Glutamatergic neuron (in vitro differentiated cells): ENCODE measurements at places on chromosomes 7 and 10.

- DNase-seq: no peak
Measured at GRCh38 chr10:683448-684071, 5.9 kb downstream of the DIP2C start.

- no peak for DNase-seq
Measured at GRCh38 chr7:10120936-10121335, 852.7 kb upstream of the PHF14 start.

GRCh38 chr7:116399819-116400218 lies 99.7 kb upstream of the CAV2 start:
- no peak for DNase-seq

DNA sequence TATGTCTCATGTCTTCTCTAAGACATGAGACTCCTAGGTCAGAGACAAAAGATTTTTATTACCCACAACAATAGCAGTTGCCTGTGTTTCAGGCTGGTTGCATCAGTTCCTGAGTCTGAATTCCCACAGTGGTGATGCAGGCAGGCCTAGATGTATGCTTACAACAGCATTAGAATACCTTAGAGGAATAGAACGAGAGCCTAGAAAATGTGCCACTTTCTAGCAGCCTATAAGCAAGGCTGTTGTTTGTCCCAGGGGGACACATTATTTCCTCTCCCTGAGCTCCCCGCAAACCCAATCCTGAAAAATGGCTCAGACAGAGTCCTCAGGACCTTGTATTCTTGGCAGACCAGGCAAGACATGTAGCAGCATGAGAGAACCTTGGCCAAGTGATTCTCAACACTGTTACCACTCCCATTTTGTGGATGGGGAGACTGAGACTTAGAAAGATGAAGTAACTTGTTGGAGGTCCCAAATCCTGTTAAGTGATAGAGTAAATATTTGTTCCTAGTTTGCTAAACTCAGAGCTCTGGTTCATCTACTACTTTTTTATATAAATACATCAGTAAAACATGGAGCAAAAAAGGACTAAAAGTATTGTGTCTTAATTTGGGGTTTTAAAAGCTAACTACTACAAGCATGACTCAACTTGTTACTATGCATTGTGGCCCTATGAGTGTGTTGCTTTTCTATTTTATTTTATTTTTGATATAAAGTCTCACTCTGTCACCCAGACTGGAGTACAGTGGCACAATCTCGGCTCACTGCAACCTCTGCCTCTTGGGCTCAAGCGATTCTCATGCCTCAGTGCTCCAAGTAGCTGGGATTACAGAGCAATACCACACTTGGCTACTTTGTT lies 14.2 kb downstream of the VTI1A start:
- no peak for DNase-seq

DNA sequence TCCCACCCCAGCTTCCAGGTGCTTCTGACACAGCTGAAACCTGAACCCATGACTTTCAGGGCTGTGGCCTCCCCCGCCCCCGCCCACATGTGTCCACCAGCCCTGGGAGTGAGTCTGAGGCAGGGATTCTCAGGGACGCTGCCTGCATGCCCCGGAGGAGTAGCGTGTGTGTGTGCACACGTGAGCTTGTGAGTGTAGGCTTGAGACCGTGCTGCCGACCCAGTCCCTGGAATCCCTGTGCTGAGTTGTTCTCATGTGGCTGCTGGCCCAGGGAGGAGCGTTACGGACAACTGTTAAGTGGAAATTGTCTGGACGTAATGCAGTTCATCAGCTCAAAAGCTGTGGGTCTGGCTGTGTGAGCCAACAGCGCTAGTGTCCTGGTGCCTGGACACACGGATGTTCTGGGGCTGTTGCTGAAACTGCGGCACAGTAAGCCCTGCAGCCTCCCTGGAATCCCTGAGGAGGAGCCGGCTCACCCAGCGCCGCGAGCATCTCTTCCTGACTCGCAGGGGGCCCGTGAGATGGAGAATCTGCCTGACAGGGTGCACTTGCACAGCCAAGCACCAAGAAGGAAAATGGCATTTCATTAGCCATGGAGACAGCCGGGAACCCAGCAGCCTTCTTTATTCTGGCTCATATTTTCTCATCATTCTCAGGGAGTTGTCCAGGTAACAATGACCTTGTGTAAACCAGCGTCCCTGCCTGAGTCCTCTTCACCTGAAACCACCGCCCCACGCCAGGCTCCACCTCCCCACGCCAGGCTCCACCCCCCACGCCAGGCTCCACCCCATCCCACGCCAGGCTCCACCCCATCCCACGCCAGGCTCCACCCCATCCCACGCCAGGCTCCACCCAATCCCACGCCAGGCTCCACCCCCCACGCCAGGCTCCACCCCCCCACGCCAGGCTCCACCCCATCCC lies 603.9 kb downstream of the PTPRN2 start:
- no peak for DNase-seq

GRCh38 chr7:71491336-71491735 lies 359.4 kb downstream of the GALNT17 start:
- DNase-seq: no peak

DNA sequence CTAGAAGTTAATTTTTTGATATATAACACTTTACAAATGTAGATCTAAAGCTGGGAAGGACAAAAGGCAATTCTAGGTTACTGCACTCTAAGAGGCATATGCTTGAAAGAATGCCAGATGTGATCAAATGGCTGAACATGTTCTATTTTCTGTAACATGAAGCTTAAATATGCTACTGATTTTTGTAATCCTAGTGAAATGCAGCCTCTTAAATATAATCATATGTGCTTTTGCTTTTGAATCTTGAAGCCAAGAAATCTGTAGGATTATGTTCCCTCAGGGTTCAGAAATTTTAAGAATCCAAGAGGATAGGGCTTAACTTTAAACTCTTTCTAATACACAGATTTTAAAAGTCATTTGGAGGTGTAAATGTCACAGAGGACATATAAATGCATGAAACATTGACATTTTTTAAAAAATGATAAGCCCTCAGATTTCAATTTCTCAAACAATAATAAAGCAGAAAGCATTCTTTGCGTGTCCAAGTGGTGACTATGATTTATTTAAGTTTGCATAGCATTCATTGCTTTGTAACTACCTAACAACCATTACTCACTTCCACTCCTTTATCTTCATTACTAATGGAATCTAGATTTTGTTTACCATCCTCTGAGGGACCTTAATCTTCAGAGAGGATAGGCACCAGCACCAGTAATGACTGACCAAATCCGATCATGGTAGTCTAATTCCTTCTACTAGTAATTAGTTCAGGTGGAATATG lies 170.4 kb downstream of the MAGI2 start:
- no peak for DNase-seq

- no peak for DNase-seq
Measured at GRCh38 chr7:89503281-89503680, 651.0 kb upstream of the STEAP1 start.

- no peak for DNase-seq
Measured at GRCh38 chr7:79227044-79227443, 226.4 kb downstream of the MAGI2 start.
